Frontal cortex (tissue), 4 donors: ENCODE measurements at places on chromosomes 1 and 21. TPM values are rescaled to one million over a fixed set of nuclear protein-coding genes. Genes with fewer than 3 reads are reported as not detected.

S100A6 gene
- total RNA-seq = 9.8 TPM

DNA sequence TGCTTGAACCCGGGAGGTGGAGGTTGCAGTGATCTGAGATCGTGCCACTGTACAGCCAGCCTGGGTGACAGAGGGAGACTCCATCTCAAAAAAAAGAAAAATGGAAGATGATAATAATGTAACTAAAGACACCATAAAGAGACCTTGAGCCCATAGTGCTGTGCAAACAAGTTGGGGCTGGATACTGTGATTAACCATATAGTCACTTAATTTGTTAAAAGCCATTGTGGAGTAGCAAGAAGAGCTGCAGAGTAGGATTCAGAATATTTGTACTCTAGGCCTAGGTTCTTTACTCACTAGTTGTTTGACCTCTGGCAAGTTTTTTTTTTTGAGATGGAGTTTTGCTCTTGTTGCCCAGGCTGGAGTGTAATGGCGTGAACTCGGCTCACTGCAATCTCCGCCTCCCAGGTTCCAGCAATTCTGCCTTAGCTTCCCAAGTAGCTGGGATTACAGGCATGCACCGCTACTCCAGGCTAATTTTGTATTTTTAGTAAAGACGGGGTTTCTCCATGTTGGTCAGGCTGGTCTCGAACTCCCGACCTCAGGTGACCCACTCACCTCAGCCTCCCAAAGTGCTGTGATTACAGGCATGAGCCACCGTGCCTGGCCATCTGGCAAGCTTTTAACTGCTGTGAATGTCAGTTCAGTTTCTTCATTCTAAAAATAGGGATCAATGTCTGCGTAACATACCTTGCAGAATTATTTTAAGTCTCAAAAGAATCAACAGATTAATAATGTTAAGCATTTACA is 12.8 kb downstream of the CAP1 start:
- DNase-seq = no peak

KCNJ10 gene
- total RNA-seq = 1.6 TPM

DNA sequence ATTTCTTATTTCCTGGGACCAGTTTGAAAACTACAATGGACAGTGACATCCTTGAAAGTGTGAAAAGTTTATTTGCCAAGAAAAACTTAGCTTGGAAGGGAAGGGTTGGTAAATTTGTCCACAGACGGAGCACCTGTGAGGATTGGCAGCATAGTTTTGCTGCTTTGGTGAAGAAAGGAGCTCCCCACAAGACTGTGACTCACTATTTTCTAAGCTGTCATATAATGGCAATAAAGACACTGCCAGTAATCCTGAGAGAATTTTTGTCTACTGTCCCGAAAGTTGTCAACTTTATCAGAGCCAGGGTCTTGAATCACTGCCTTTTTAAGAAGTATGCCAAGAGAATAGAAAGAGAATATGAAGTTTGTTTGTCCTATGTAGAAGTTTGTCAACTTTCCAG is 230.8 kb downstream of the NEGR1 start:
- DNase-seq = no peak

DNA sequence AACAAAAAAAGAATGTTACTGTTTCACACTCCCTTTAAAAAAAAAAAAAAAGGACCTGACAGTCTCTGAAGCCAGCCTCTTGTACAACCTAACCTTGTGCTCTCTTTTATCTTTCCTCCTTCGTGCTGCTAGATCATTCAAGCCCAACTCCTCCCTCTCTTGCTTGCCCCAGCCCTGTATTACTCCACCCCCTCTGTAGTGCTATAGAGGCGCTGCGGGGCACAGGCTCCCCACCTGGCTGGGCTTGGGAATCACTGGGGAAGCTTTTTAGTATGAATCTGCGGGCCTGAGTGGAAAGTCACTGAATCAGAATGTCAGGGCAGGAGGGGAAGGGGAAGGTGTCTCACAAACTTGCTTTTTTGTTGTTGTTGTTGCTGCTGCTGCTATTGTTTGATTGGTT is 383.7 kb upstream of the CAMK1G start:
- DNase-seq = no peak
